ENCODE measurements at places on chromosomes 16 and 17. TPM values are rescaled to one million over a fixed set of nuclear protein-coding genes. Genes with fewer than 3 reads are reported as not detected.

Gene TEX14
- not detected for total RNA-seq

Gene SLFN14
- not detected for total RNA-seq

Gene CDK3
- 1.4 TPM for total RNA-seq

Gene CBFA2T3
- not detected for total RNA-seq

Gene SYCE1L
- total RNA-seq: not detected

Gene NXPH3
- total RNA-seq: not detected

Gene MYCBPAP
- total RNA-seq: not detected

Gene SLC5A2
- 0.10 TPM for total RNA-seq

Gene SLC13A2
- total RNA-seq: not detected

Gene AATK
- total RNA-seq: not detected

Gene SPNS3
- total RNA-seq: not detected

Gene NUDT7
- total RNA-seq: 13.8 TPM

Gene LCAT
- 3.1 TPM for total RNA-seq

- no peak for DNase-seq
Observed at GRCh38 chr16:21620592-21620991, 21.2 kb downstream of the METTL9 start.

- DNase-seq: no peak
Observed at GRCh38 chr16:82643936-82644630, 17.3 kb downstream of the CDH13 start.

DNA sequence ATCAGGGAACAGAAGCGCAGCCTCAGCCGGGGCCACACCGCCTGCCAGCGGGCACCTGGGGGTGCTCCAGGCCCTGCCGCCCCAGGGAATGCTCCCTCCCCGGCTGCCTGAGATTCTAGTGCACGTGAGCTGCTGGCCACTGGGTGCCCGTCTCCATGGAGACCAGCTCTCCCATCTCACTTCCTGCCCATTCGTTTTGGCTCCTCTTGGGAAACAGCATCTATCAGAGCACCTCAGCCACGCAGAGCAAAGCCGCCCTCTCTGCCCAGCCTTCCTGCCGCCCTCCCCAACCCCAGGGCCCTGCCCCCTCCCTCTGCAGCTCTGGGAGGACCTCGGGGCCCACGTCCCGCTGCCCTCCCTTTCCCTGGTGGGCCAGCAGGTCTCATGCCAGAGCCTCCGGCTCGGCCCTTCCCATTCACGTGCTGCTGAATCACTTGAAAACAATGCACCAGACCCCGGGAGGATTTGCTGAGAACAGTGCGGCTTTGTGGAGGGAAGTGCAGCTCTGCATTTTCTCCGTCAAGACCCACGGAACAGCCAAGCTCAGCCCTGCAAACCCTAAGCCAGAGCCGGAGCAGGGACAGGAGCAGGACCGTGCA is 19.4 kb downstream of the CEP295NL start:
- peak; percentile 97 for DNase-seq

DNA sequence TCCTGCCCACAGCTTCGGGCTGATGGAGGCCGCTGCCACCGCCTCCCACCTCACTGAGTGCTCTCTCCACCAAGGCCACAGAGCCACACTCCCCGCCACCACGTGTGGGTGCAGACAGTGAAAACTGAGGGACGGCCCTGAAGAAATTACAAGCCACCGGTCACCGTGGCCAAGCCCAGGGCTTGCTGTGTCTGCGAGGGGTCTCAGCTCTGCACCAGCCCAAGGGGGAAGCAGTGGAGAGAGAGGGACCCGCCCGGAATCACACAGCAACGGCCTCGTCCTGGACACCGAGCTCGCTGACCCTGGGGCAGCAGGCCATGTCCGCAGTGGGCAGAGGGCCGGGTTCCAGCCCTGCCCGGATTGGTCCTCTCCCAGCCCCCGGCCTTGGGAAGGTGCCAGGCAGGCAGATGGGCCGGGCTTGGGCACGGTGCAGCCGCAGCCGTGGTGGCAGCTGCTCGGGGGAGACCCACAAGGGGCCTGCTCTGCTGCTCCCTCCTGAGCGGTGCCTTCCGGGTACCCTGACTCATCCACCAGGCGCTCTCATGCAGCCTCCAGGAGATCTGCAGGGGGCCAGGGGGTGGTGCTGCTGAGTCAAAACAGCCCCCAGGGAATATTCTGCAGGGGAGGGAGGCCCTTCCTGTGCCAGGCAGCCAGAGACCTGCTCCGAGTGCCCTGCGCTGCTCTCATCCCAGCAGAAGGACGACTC is 52.0 kb downstream of the CBFA2T3 start:
- DNase-seq: peak; percentile 92

- DNase-seq: peak; percentile 68
Observed at GRCh38 chr17:43576563-43577229, 30.6 kb upstream of the ETV4 start.

- DNase-seq: no peak
Observed at GRCh38 chr16:4011225-4011939, 104.9 kb downstream of the ADCY9 start.

DNA sequence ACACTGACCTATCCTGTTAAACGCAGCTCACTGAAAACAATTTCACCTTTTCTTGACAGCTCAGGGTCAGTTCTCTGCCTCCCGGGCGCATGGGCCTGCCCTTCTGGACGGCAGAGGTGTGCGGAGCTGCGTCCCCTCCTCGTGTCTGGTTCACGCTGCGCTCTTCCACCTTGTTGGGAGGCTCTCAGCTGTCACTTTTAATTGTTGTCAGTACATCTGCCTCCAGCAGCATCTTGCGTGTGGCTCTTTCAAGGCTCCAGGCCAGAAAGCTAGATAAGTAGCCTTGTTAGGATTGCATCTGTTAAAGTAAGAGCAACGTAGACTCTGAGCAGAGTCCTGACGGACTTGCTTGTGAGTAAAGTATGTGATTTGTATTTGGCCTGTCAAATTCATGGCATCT is 59.4 kb downstream of the MGAT5B start:
- no peak for DNase-seq

GRCh38 chr17:82302991-82303943 is 14.1 kb downstream of the CD7 start:
- DNase-seq: no peak

DNA sequence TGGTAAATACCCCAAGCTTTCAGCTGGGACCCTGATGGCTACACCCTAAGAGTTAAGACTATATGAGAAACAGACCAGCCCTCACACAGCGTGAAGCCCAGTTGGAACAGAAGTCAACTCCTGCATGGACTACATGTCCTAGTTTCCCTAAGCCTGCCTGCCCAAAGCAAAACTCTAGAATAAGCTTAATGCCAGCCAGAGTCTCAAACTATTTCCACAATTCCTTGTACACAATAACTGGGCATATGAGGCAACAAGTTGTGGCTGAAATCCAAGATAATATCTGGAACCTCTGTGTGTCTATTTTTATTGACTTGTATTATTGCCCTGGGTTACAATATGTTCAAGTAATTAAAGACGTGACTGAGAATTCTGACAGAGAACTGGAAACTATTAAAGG is 19.4 kb downstream of the MYH10 start:
- DNase-seq: no peak

- DNase-seq: peak; percentile 92
Observed at GRCh38 chr16:2267913-2268666, at the start of gene RNPS1. Gene RNPS1 (minus strand): TSS chr16:2268126. CDS start chr16:2264643, 3,483 bp downstream.

DNA sequence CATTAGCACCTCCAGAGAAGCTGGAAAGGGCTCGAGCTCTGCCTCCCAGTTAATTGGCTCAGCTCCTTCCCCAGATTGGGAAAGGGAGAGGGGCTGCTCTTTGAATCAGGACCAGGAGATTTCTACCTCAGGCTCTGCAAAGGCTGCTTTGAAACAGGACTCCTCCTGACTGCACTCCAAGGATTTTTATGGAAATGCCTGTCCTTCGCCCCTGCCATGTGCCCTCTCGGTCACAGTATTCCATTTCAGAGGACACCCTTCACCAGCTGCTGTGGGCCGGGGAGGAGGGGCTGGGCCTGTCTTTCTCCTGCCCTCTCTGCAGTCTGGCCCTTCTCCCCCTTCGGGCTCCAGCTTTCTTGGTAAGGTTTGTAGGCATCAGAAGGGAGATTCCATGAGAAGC is 13.6 kb downstream of the MRM1 start:
- DNase-seq: no peak

DNA sequence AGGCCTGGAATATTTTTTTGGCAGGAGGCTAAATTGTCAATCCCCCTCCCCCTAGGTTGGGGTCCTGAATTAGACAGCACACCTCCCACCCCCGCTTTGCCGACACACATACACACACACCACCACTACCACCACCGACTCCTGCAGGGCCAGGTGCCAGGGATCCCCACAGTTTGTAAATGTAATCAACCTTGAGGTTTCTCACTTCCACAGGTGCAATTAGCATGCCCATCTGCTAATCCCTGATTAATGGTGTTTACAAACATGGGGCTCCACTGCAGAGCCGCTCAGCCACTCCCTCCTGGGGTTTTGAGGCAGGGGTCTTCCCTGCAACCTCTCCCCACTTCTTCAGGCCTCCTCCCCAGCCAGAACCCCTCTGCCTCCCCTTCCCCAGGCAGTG is 11.8 kb downstream of the MRM1 start:
- DNase-seq: no peak

DNA sequence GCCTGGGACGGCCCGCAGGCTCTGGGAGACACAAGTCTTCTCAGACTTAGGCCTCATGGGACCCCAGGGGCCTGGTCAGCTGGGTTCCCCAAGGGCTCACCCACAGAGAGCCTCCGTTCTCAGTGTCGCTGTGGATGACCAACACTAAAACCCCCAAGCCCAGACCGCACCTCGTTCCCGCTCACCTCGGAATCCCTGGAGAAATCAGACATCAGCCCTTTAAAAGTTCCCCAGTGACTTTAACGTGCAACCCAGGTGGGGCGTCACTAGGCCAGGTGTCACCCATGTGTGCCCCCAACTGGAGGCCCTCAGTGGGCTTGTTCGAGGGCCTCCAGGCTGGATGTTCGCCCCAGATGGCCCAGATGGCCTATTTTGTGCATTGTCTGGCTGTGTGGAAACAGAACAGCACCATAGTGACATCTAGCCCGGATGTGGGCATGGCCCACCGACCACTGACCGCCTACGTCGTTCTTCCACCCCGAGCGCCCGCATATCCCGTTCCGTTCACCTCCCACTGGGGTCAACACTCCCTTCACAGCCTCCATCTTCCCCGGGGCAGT is 52.3 kb upstream of the DNAH17 start:
- DNase-seq: no peak

DNA sequence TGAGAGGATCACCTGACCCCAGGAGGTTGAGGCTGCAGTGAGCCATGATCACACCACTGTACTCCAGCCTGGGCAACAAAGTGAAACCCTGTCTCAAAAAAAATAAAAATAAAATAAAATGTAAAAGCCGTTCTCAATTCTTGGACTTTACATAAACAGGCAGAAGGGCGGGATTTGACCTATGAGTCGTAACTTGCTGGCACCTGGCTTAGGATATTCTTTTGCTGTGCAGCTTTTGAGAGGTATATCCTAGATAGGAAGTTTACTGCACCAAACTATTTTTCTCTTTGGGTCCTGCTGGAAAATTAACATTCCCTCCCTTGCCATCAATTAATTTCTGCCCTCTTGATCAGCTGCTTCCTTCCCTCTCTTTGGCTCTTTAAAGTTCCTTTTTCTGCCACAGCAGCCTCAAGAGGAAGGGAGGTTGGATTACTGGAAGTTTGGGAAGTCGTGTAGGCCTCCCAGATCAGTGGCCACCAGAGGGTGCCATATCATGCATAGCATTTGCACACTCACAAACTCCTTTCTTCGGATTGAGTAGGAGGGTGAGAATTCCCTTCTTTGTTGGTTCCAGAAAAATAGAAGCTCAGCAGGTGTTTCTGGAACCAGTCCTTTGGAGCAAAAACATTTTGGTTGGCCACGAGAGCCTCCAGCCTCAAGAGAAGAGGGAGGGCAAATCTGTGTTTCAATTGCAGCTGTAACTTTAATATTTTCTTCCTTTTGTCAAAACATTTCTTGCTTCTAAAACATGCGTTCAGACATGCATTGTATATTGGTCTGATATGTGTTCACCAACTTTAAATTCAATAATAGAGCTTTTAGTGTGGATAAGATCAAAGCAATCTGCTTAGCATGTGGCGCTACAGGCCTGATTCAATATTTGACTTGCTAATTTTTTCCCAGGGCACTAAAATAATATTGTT is 147.3 kb downstream of the CCDC182 start:
- peak; percentile 60 for DNase-seq

DNA sequence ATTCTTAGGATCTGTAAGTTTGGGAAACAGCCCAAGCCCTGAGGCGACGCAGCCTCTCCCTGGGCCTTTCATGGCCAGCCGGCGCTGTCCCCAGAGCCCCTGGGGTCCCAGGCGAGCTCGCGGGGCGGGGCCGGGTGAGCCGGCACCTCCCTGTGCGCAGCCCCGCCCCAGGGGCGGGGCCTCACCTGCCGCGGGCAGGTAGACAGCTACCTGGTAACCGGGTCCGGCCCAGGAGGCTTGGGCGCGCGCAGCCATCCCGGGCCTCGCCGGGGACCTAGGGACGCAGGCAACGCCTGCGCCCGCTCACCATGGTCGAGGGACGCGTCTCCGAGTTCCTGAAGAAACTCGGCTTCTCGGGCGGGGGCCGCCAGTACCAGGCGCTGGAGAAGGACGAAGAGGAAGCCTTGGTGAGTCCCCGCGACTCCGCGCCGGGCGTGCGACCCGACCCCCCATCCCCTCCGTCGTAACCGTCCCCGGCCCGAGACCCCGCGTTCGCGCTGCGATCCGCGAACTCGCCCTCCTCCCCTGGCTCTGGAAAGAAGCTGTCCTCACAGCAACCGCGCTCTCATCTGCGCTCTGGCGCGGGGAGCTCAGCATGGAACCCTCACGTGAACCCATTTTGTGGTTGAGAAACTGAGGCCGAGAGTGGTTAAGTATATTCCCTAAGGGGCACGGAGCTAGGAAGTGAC is at the start of gene ATP2C2:
Gene ATP2C2, plus strand, starts transcription at position 231 of the 689 bp plus-strand sequence. Its CDS starts 78 bp downstream, at position 309.
- DNase-seq: no peak

GRCh38 chr16:29662000-29662728 is 883 bp upstream of the SPN start:
- DNase-seq: no peak

GRCh38 chr17:77756846-77757560 is 201.5 kb upstream of the TNRC6C start:
- no peak for DNase-seq

DNA sequence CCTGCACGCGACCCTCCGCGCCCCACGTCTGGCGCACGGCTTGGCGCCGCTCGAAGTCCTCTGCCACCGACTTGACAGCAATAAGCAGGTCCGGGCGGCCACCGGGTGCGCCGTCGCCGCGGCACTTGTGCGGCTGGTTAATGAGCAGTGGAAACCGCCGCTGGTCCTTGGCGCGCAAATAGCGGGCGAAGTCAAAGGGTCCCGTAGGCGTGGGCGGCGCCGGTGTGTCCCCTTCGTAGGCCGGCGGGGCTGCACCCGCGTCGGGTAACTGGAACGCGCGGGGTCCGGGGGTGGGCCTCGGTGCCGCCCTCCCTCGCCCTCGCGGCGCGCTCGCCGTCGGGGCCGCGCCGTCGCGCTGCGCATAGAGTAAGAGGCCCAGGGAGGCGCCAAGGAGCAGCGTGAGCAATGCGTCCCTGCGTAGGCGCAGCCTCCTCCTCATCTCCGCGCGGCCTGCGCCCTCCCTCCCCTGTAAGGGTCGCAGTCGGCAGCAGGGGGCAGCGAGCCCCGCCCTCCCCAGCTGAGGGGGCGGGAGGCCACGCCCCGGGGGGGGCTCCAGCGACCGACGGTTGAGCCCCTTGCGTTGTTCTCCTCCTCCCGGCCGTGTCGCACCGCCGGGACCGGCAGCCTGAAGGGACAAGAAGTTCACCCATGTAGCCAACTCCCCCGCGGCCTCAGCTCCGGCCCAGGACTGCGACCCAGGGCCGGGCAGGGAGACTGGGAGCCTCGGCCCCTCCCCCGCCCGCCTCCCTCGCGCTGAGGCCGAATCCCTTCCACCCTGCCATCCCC is 558 bp downstream of the B3GNT9 start:
- DNase-seq: peak; percentile 62

- no peak for DNase-seq
Observed at GRCh38 chr17:45686250-45686649, 97.9 kb upstream of the CRHR1 start.
